ENCODE measurements at places on chromosomes 2 and 18.

DNA sequence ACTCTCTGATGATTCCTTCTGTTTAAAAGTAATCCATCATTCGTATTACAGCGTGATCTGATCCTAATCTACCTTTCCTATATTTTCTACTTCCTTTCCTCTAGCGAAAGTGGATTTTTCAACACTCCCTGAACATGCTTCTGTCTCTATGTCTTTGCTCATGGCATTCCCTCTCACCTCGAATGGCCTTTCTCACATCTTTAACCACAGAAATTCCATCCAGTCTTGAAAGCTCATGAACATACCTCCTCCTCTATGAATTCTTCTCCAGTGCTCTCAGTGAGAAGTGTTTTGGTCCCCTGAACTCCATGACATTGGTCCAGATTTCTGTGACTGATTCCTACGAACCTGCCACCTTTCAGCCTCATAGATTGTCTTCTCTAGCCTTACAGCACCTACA is 323.2 kb downstream of the RAD51AP2 start:
- DNase-seq = no peak

DNA sequence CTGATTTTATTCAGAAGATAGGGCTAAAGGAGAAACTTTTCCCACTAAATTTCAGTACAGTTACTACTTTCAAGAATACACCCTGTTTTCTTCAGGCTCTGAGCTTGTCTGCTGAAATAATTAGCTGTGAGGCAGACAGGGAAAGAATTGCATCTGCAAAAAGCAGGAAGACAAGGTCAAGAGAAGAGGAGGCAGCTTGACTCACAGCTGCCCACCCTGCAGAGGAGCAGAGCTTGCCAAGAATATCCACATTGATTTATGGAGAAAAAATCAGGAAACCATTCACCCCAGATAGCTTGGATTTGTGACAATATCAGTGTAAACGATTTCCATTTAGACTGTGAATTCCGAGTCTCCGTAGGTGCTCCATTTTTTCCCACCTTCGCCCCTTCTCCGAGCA is 49.0 kb downstream of the ACTR2 start:
- DNase-seq = no peak

- DNase-seq = no peak
Observed at GRCh38 chr2:120920454-120921148, 184.9 kb downstream of the GLI2 start.

DNA sequence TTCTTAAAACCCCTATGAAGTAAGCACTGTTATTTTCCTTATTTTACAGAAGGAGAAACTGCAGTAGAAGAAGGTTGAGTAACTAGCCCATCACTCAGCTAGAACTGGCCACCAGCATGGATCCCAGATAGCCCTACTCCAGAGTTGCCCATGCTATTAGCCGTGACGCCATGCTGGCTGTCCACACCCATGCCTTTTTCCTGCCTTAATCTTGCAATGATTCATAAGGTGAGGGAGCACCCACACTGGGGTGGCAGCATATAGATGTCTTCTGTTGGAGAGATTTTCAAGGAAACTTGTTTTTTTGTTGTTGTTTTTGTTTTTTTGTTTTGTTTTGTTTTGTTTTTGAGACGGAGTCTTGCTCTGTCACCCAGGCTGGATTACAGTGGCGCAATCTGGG is 204.1 kb upstream of the HAAO start:
- DNase-seq = no peak

DNA sequence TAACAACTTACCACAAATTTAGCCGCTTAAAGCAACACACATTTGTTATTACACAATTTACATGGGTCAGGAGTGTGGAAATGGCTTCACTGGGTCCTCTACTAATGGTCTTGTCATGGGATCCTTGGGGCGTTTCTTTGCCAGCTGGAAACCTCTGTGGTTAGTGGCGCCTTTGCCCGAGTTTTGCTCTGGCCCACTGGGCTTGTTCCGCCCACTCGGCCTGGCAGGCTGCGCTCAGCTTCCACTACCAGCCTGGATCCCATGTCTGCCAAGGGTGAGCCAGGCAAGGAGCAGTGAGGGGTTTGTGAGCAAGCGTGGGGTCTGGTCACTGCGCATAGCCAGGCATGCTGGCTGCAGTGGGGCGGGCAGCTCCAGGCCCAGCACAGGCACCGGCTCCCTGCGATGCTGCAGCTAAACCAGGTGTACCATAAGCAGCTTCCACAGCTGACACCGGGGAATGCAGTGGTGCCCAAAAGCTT is 16.2 kb upstream of the MBD2 start:
- DNase-seq = no peak

DNA sequence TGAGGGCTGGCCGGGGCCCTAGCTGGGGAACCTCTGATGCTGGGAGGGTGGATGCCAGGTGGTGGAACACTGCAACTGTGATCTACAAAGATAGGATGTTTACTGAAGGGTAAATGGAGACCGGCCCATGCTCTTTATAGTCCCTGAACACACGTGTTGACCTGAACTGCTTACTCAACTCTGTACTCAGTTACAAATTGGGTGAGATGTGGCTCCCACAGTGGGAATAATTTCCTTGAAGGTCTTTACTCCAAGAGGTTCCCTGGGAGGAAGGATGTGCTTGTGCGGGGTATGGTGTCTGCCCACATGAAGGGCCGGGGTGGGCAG is 254.1 kb downstream of the PRKCE start:
- no peak for DNase-seq

DNA sequence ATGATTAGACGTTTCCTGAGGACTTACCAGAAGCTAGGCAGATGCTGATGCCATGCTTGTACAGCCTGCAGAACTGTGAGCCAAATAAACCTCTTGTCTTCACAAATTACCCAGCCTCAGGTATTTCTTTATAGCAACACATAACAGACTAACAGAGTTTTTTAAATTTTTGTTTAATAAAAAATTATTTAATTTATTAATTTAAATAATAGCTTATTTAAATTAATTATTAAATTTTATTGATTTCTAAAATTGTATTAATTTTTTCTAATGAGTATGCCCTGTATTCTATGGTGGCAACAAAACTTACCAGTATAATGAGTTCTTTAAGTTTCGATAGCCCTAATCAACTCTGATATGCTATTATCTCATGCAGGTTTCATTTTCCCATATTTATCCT is 259.8 kb downstream of the IKZF2 start:
- DNase-seq = no peak

- no peak for DNase-seq
Observed at GRCh38 chr18:33817096-33817495, 239.1 kb downstream of the ASXL3 start.

DNA sequence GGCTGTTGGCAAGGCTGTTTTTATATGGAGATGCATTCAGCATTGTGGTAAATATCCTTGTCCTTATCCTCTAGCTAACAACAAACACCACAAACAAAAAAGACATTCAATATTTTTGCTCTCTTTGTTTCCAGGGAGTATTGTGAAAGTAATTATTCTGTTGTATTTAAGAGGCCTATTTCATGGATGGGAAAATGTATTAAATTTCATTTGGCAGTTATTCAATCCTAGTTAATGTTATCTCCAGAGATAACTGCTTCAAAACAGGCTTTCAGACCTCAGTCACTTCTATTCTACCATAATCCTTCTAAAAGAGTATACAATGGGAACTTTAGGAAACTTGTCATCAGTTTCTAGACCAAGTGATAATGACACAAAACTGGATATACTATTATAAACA is 280.5 kb upstream of the CCDC68 start:
- no peak for DNase-seq

- DNase-seq = no peak
Observed at GRCh38 chr18:57051657-57052044, 95.2 kb upstream of the BOD1L2 start.

- no peak for DNase-seq
Observed at GRCh38 chr2:17615728-17616351, 75.3 kb downstream of the VSNL1 start.

GRCh38 chr2:112690853-112691401 is 29.9 kb upstream of the NT5DC4 start:
- DNase-seq = peak; percentile 59

DNA sequence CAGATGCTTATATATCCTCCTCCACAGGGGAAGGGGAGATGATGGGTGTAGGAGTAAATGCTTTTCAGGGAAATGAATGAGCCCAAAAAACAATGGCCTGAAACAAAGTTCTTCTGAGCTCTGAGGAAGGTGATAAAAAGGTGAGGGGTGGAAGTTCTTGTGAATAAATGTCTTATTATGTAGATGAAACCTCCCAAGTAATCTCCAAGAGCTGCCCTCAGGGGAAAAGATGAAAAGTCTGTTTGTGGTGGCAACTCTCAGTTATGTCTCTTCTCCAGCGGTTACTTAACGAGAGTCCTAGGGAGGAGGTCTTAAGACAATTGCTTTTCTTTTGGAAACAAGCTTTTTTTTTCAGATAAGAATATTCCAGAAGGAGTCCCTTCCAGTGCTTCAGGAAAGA is 115.5 kb upstream of the CHAC2 start:
- DNase-seq = no peak

- DNase-seq = no peak
Observed at GRCh38 chr2:170073288-170073687, 104.7 kb upstream of the MYO3B start.
